ENCODE measurements at places on chromosomes 6 and 20.

- DNase-seq = no peak
Observed at GRCh38 chr20:37294262-37294981, 5.0 kb downstream of the MANBAL start.

DNA sequence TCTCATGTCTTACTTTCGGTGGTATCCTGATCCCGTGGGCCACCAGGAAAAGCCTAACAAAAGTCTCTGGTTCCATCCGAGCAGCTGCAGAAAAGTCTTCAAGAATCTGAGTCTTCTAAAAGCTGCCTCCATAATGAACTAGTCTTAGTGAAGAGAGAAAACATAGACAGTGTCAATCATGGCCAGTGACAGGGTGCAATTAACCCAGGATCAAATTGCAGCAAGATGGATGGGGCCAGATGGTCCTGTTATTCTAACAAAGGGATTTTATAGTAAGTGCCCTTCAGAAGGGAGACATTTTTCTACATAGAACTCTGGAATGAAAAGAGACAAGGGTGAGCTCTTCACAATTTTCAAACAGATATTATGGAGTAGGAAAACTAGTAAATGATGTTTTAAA lies 281.6 kb upstream of the ZFP64 start:
- no peak for DNase-seq

GRCh38 chr20:18686696-18687095 lies 98.8 kb downstream of the DTD1 start:
- DNase-seq = no peak

DNA sequence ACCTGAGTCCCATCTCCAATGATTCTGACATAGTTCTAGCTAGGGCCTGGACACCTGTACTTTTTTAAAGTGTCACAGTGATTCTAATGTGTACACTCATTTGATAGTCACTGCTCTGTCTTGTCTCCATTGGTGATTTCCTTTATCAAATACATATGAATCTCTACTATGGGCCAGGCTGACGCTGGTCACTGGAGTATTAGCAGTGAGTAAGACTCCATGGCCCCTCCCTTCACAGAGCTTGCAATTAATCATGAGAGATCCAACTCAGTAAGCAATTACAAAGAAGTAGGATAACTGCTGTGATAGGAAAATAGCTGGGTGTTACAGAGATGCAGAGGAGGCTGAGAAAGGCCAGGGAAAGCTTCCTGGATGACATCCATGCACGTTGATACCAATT lies 19.3 kb upstream of the SASH1 start:
- DNase-seq = no peak

DNA sequence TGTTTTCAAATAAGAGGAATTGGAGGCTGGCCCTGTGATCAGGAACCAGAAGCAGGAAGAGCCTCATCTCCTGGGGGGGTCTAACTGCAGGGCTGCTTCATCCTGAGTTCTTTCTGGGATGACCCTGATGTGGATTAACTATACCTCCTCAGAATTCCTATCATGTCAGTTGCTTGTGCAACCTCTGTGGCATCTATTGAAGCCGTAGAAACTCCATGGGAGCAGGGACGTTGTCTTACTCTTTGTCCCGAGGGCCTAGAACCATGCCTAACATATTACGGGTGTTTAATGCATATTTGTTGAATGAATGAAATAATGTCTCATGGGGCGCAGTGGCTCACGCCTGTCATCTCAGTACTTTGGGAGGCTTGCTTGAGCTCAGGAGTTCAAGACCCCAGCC lies 110.1 kb upstream of the AGPAT4 start:
- no peak for DNase-seq

Data from cortex of kidney (tissue), 1 donor.